ENCODE measurements at places on chromosomes 2 and 18.
A peak's percentile ranks its signal among the peaks of the same experiment; 100 is the strongest.

DNA sequence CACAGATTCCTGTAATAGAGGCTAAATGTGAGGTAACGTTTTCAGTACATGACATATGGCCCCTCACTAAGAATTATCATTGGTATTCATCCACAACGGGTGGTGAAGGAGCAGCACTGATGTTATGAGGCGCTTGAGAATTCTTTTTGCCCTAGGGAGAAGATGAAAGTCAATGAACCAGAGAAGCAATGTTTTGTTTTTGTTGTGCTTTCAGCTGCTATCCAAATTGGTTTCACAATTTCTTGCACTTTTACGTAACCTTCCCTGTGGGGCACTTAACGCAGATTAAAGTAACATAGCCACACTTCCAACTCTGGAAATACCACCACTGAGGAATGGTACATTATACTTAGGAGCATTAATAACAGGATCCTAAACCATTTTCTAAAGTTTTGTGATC is 13.3 kb upstream of the CCDC85A start:
- no peaks in the 10 kb centered on the region for H3K36me3 ChIP-seq
- H3K4me1 ChIP-seq = no peaks in the 10 kb centered on the region
- no peak overlapping the region for H3K27ac ChIP-seq
- no peak for DNase-seq

DNA sequence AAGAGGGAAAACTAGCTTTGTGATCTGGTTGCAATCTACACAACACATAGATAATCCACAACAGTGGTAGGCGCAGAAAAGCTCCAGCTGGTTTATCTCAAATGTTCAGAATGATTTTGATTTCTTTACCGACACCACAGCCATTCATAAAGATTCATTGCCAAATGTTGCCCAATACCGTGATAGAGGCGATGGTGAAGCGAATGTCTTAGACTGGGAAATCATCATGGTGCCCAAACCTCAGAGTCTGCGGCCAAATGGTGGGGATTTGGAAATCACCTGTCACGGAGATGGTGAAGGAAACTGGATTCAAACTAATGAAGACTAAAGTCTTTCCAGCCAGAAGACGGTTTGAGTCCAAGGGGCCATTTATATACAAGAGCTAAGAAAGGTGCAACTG is 48.5 kb upstream of the CCDC150 start:
- no peak for DNase-seq
- H3K27ac ChIP-seq = no peak overlapping the region
- H3K4me3 ChIP-seq = peak overlapping the region; percentile 49
- no peaks in the 10 kb centered on the region for H3K27me3 ChIP-seq
- H3K4me1 ChIP-seq = peaks cover 56% of the 10 kb centered on the region

- H3K4me3 ChIP-seq = no peak overlapping the region
- DNase-seq = no peak
- no peaks in the 10 kb centered on the region for H3K36me3 ChIP-seq
- H3K27me3 ChIP-seq = no peaks in the 10 kb centered on the region
- H3K4me1 ChIP-seq = peaks cover 52% of the 10 kb centered on the region
- H3K27ac ChIP-seq = peak overlapping the region; percentile 41
These were observed 52.2 kb upstream of the UGP2 start for GRCh38 chr2:63789338-63790020.

DNA sequence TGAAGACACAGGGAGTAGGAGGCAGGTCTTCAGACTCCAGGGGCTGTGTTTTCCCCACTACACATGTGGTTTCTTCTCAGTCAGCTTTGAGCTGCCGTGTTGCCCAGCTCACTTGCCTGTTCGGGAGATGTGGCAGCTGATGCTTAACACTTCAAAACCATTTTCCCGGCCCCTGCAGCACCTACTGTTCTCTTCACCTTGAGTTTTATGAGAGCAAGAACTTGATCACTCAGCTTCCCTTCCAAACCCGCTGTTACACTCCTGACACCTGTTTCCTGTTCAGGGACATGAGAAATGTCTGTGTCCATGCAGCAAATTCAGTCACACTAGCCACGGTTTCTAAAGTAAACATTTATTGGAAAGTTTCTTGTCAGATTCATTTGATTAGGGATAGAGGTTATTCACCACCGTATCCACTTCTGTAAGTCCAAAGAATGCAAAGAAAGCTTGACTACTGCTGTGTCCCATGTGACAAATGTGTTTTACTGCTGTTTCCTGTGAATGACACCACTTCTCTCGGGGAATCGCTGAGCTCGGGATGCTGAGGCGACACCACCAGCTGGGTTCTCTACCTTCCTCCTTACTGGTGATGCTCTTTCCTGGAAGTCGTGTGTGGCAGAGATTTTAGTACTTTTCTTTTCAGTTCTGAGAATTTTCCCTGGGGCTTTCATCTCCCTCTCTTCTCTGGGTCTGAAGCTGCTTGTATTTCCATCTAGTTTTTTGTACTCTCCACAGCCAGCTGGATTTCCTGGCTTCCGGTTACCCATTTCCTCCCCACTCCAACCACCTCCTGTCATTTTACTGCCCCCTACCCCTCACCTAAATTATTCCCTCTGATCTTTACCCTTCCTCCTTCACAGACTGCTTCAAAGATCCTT is 91.7 kb downstream of the KLF7 start:
- H3K36me3 ChIP-seq = peaks cover 16% of the 10 kb centered on the region
- H3K4me3 ChIP-seq = no peak overlapping the region
- DNase-seq = no peak
- H3K27me3 ChIP-seq = no peaks in the 10 kb centered on the region

GRCh38 chr18:38007676-38008330 is 442.2 kb upstream of the CELF4 start:
- no peaks in the 10 kb centered on the region for H3K36me3 ChIP-seq
- H3K27ac ChIP-seq = peak overlapping the region; percentile 12
- H3K27me3 ChIP-seq = peaks cover 8% of the 10 kb centered on the region
- peaks cover 20% of the 10 kb centered on the region for H3K4me1 ChIP-seq
- DNase-seq = no peak
- H3K4me3 ChIP-seq = no peak overlapping the region

All from chondrocyte (in vitro differentiated cells).